AG08396 (cell line): ENCODE measurements at places on chromosomes 7 and 10.
A peak's percentile ranks its signal among the peaks of the same experiment; 100 is the strongest.

DNA sequence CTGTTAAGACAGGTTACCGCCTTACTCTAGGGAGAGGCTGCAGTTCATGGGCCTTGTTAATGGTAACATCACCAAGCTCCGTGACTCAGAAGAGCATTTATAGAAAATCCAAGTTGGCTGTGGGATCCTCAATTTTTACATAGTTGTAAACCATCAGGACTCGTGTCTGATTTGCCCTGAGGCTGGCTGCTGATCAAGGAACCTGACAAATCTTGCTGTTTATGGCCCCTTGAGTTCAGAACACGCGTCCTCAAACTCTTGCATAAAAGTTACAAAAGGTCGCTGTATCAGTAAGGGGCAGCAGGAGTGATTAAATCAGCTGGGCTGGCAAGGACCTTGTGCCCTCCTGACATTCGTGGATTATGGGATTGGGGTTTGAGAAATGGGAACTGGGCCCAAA, 4.6 kb downstream of the SLC13A4 start:
- DNase-seq = no peak

DNA sequence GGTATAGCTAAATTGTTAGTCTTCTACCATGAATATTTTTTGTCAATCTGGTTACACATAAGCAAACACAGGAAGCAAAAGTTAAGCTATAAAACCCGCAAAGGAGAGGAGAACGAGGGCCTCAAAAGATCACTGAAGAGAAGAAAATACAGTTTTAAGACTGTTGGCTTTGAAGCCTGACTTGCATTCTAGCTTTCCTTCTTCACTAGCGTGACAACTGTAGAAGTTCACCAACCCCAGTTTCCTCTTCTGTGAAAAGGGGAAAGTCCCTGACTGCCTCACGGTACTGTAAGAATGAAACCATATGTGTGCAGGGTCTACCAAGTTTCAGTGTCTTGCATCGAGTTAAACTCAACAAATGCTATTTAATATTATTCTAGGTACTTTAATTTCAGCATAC, 7.5 kb upstream of the LRRN3 start:
- no peak for DNase-seq

DNA sequence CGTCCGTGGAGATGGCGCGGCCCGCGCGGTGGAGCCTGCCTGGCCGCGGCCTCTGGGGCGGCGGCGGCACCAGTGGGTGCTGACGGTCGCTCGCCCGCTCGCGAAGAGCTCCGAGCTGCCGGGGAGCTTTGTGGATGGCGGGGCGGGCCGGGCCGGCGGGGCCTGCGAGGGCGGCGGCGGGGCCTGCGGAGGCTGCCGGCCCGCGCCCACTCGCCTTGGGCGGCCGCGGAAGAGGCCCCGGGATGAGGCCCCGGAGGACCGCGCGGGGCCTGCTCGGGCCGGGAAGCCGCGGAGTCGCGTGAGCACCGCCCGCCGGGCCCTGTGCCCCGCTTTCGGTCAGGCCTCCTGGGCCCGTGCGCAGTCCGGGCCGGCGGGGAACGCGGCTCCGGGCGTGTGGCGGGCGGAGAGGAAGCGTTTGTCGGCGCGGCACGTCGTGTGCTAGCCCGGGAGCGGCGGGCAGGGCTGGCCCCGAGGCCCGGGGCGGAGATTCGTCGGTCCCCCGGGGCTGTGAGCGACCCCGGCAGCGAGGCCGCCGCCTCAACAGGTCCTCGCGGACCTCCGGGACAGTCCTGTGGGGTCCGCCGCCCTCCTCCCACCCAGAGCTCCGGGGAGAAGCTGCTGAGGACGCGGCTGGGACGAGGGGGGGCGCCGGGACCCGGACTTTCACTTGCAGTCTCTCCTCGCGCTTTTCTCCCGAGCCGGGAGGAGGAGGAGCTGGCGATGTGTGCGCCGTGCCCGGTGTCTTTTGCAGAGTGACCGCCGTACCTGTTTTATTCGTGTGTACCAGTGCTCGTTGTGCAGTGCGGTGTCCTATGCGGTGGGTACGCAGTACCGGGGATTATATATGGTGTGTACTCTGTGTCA, 578 bp downstream of the ZMYND11 start:
- DNase-seq = peak; percentile 68

DNA sequence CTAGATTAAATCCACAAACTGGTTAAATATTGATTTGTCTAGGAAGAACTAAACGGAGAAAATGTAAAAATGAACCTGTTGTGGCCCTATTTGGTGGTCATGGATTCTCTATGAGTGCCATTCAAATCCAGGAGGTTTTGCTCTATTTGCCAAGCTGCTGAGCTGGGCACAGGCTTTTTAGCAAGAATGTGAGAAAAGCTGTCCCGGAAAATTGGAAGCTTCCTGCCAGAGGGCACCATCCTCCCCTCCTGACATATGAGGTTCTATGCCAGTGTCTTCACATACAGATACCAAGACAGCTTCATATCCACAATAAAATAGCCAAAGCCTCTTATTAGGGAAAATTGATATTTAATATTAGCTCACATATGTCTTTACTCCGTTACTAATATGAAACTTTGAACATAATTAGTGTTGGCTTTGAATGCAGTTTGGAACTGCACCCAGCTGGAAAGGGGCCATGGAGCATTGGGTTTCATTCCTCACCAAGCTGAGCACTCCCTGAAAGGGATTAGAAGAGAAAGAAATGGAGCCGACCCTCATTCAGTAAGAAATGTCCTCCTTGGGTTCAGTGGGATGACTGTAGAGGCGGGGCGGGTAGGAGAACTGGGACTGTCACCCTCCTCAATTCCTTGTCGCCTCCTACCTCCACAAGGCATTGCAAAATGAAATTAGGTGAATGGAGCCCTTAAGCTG, 47.8 kb downstream of the NRCAM start:
- DNase-seq = no peak

GRCh38 chr10:24456322-24456721, 247.4 kb downstream of the KIAA1217 start:
- peak; percentile 54 for DNase-seq

GRCh38 chr10:74379474-74379873, 228.5 kb downstream of the ADK start:
- DNase-seq = no peak

GRCh38 chr7:102396710-102397019, 502 bp downstream of the PRKRIP1 start:
- no peak for DNase-seq

GRCh38 chr10:43229208-43230061, 37.4 kb downstream of the RASGEF1A start:
- DNase-seq = no peak

GRCh38 chr7:155856656-155857055, 44.4 kb upstream of the SHH start:
- no peak for DNase-seq

- no peak for DNase-seq
These were observed 16.0 kb upstream of the PPIF start for GRCh38 chr10:79331226-79331625.

DNA sequence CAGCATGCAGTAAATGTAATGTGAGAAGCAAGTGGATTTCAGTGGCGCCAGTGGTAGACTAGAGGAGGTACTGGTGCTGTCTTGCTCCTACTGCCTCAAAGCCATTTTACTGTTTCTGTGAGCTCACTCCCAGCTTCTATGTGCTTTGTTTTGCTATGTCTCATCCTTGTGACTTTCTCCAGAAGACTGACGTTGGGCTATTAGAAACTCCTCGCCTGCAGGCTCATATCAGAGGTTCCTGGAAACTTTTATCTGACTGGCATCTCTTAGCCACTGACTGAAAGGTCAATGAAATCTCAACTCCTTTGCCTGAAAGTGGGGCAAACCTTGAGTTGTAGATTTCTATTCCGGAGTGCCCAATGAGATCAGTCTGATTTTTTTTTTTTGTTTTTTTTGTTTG, 66.4 kb upstream of the SORCS1 start:
- DNase-seq = no peak

GRCh38 chr10:79084972-79085597, 16.3 kb downstream of the ZMIZ1 start:
- no peak for DNase-seq

DNA sequence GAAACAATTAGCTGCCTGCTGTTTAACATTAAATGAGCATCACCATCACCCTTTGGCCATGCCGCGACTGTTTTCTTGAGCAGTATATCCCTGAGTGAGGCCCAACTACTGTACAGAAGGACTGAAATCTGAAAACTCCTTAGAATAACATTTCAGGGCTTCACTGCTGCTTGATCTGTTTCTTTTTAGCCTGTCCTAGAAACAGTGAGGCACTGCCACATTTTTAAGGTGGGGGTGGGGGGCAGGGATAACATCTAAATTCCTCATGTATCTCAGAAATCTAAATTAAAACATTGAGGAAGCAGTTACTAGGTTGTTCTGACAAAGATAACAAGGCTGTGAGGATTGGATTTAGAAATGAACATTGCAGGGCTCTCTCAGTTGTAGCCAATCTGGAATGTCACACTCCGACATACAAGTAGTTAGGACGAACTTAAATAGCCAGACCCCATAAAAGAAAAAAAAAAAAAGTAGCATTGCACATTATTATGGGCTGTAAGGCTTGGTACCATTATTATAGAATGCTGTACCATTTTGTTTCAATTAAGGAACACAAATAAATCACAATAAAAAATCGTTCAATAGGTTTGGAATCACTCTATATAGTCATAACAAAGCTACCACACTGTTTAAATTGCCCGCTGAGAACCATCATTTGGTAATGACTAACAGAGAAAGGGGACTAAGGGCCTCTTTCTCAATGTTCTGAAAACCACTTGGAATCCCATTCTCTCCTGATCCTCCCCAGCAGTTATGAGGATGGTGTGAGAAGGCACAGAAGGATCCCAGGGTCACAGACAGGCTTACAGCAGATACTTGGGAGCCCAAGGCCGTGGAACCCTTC, 256.1 kb downstream of the INHBA start:
- DNase-seq = peak; percentile 9

DNA sequence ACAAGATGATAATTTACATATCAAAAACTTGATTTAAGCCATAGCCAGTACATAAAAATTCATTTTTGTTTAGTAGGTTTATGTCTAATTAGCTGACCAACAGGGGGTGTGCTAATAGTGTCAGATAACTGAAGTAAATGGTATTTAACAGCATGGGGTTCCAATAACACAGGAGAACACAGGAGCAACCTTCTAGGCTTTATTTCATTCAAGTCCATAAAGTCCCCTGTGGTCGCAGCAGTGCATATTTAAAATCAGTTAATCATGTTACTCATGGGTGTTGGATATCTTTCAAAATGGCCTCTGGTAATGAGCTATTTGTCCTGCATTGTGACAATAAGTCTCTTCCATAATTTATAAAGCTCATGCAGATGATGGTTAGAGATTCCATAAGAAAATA, 238.6 kb downstream of the CNTNAP2 start:
- DNase-seq = no peak

DNA sequence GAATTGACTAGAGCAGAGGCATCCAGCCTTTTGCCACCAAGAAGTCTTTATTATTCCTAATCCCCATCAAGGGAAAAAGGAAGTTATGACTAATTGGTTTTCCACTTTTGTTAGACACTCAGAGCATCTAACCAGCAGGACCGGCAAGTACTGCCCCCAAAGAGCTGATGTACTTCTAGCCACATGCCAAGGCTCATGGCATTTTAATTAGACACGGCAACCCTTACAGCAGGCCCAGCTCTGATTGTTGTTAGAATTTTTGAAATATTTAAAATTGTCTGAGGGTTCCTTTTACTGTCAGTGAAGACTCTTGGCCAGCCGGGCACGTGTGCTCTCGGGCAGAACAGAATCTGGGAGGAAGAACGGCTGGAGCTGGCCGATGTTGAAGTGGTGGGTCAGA, 114.8 kb downstream of the SPAG6 start:
- DNase-seq = no peak

DNA sequence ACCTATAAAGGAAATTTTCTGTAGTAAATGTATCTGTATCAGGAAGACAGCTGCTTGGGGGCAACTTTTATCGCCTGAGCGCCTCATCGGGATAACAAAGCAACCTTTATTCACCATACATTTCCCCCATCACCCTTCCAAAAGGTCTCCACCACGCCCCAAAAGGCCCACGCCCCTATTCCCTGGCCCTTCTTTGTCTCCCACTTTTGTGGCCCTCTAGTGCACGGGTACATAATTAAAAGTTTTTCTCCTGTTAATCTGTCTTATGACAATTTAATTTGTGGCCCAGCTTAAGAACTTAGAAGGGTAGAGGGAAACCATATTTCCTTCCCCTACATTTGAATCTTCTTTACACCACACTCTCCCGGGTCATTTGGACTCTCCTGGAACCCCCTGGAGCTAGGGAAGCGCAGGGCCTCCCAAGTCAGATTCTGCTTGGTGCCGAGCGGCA, 625 bp downstream of the RP9 start:
- peak; percentile 18 for DNase-seq

DNA sequence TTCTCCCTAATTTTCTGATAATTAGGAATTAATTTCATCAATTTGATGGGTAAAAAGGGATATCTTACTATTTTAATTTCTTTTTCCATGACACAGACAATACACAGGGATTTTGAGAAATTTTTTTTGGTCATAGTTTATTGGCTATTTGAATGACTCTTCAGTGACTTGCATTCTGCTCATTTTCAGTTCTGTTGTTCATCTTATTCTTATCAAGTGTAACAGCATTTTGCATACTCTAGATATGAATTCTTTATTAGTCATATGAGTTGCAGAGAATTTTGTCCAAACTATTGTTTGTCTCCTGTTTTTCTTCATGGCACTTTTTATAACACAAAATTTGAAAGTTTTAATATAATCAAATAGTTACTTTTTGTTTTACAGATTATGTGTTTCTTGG, 41.7 kb downstream of the MKLN1 start:
- DNase-seq = no peak
